ENCODE measurements at places on chromosomes 1 and 21.
A peak's percentile ranks its signal among the peaks of the same experiment; 100 is the strongest.

DNA sequence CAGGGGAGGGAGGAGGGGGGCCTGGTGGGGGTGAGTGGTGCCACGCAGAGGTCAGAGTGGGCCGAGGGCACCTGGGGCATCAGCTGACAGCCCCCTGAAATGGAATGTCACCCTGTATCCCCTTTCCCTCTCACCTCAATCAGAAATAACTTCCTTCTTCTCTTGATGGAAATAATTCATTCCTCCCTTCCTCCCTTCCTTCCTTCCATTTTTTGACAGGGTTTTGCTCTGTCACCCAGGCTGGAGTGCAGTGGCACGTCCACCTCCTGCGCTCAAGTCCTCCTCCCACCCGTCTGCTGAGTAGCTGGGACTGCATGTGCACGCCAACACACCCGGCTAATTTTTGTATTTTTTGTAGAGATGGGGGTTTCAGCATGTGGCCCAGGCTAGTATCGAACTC lies 48.4 kb upstream of the LRRC3 start:
- DNase-seq = no peak

- DNase-seq = no peak
These were observed 102.2 kb downstream of the PHTF1 start for GRCh38 chr1:113657126-113657525.

DNA sequence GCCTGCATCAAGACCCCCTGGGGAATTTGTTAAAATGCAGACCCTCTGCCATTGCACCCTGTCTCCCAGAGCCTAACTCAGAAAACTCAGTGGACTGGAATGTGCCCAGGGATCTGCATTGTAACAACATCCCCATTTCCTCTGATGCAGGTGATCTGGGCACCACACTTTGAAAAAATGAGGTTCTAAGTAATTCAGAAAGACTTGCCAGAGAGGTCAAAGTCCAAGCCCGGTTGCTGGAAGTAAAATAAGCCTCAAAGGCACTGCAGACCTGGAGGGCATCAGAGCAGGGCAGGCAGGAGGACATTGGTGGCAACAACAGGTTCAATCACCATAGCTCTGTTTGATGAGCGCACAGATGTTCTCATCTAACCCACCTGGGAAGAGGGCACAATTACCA lies 90.7 kb downstream of the SYT2 start:
- DNase-seq = no peak

- DNase-seq = no peak
These were observed 57.1 kb upstream of the NHLH2 start for GRCh38 chr1:115898020-115898419.

- no peak for DNase-seq
These were observed 117.5 kb upstream of the APP start for GRCh38 chr21:26288026-26288425.

- DNase-seq = no peak
These were observed 14.2 kb downstream of the KIAA2013 start for GRCh38 chr1:11912000-11912399.

- no peak for DNase-seq
These were observed 524.4 kb downstream of the DPYD start for GRCh38 chr1:97396463-97396862.

- DNase-seq = no peak
These were observed 43.9 kb downstream of the SKI start for GRCh38 chr1:2271841-2272655.

- DNase-seq = no peak
These were observed 63.7 kb upstream of the ABCG1 start for GRCh38 chr21:42155045-42155855.

DNA sequence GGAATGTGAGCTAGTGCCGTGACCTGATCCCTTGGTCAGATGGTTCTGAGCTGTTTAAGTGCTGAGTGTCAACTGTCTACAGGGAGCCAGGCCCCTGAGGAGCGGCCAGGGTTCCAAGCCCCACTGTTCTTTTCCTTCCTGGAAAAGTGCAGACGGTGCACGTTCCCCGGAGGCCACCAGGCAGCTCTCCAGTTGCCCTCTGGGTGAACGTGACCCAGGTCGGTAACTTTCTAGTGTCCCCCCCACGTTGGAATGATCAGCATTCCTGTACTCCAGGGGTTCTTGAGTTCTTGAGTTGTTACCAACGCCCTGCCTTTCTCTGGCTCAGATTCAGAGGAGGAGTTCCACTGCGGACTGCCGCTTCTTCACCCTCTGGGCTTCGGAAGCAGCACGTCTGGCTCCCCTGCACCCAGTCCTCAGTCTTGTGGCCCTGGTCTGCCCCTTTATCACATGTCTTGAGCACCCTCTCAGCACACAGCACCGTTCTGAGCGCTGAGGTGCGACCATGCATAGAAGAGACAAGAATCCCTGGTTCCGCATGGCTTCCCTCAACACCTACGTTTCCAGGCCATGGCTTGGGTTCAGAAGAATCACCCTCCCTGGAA lies 131.5 kb downstream of the DHRS3 start:
- DNase-seq = no peak

- no peak for DNase-seq
These were observed 884 bp downstream of the LHX4 start for GRCh38 chr1:180230791-180231505.

DNA sequence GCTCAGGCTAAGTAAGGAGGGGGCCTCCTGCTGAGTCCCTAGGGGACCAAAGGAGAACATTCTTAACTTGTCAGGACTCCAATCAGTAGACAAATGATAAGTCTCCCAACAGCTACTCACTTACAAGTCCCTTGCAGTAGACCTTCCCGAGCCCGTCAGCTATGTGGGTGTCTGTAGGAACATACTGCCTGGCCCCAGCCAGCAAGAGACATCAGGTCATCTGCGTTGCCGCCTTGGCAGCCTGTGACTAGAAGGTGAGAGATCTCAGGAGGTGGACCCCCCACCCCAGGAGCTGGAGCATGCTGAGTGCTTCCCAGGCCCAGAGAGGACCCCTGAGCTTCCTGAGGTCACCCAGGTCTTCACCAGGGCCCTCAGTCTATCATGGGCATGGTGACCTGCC lies 250.5 kb downstream of the C1orf94 start:
- DNase-seq = no peak

DNA sequence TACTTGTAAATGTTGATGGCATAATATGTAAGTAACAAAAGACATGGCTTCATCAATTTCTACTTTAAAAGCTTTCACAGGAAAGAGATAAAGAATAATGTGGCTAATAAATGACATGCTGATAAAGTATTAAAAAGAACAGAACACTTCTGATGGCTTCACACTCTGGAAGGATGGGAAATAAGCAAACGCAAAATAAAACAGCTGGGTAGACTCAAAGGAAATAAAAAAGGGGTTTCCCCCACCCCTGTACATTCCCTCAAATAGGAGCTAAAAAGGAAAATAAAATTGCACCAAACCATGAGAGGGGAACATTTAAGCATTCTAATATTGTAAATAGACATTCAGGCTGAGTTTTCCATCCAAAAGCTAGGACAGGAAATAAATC lies 27.0 kb upstream of the DYRK1A start:
- no peak for DNase-seq

DNA sequence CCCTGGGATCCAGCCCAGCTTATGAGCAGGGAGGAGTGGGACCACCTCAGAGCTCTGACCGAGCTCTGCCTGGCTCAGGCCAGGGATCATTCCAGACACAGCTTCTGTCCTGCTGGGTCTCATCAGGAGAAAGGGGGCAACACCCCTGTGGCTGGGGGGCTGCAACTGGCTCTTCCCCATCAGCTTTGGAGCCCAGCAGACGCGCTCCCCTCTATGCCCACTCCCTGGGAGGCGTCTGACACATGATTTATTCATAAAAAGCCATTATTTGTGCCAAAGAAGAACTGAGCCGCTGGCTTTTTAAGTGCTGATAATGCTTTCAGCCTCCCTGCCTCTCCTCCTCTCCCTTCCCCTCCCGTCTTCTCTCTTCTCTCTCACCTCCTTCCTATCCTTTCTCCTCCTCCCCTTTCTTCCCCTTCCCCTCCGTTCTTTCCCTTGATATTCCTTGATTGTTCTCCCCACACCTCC lies 25.0 kb downstream of the FOXO6 start:
- no peak for DNase-seq

- DNase-seq = no peak
These were observed 66.5 kb downstream of the PEX14 start for GRCh38 chr1:10541286-10541685.

DNA sequence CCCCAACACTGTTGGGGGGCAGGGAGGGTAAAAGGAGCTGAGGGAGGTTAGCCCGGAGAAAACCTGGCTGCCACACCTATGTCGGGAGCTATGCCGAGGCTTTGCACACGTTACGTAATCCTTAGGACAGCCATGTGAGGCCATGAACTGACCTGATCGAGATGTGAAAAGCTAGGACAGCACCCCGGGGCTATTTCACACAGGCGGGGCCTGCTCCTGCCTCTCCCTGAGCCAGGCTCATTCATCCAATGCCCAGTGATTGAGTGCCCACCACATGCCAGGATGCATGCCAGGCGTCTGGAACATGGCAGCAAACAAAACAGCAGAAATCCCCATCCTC lies 30.2 kb downstream of the LDLRAP1 start:
- no peak for DNase-seq

- no peak for DNase-seq
These were observed 261.7 kb downstream of the NPHP4 start for GRCh38 chr1:5730272-5731109.

DNA sequence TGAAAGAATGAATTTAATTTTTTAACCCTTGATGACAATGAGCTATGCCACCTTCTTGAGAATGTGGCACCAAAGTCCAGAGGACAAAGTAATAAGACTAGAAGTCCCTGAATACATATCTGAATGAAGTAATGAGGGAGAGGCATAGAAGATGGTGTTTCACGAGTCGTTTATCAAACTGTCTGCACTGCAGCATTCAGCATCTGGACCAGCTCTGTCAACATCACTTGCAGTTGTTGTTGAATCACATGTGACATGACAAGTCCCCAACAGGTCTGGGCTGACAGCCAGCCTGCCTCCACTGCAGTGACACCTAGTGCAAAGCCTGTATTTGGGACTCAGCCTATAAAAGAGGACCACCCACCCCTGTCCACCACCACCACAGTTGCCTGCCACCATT lies 17.3 kb upstream of the GALNT2 start:
- no peak for DNase-seq

DNA sequence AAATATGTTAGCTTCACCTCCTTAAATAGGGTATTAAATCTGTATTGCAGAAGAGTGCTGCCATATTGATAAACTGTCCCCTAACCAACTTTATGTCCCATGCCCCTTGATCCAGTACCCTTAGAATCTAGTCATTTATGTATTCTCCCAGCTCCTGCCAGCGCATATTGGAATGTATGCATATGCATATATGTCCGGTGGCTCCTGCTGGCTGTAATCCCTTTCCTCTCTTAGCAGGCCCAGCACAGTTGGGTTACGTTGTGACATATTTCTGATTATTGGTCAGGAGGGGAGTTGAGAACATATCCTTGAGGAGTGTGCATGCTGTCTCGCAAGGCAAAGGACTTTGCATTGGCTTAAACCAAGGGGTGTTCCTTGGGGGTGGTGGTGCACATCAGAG lies 29.2 kb upstream of the CREG1 start:
- no peak for DNase-seq

DNA sequence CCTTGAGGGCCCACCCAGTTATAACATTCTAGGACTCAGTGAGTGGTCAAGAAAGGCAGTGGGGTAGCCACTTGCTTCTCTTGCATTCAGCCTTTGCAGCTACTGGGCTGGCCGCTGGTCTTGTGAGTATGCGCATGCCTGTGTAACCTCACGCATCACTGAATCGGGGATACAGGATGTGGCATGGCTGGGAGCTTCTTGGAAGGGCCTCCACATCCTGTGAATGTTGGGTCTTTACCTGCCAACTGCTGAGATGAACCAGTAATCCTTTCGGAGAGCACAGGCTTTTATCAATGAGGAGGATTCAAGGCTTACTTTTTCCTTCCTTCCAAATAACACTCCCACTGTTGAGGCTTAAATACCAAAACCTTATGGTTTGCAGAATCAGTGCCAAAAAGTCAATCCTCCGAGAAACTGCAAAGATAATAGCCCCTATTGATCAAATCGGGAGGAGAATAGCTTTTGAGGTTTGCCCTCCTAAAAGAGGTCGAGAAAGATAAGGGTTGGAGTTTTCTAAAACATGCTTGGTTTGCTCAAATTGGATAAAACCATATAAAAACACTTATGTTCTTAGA lies 198.9 kb upstream of the UBE2U start:
- DNase-seq = no peak

- DNase-seq = no peak
These were observed 31.0 kb downstream of the KIF21B start for GRCh38 chr1:200992382-200993048.

- DNase-seq = no peak
These were observed 45.2 kb upstream of the PSEN2 start for GRCh38 chr1:226825037-226825745.

DNA sequence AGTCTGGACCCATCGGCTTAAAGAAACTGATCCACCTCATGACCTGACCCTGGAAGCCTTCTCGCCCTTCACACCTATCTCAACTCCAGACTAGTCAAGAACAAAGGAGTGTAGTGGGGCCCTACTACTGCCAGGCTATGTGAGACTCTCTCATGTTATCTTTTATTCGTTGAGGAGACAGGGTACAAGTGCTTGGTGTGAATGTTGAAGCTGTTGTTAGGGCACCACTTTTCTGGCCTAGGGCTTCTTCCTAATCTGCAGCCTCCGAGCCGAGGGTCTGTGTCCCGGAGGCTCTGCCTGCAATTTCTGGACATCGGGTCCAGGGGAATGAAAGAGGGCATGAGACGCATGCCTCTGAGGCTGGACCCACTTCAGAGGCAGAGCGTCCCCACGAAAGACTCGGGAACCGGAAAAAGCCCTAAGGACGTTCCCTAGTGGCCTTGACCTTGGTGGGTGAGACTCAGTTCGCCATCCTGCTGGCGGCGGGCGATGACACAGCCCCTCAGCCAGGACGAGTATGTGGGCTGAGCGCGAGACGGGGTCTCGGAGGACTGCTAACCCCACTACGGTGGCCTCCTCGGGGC lies 671 bp downstream of the DNAJC11 start:
- no peak for DNase-seq

- no peak for DNase-seq
These were observed 11.3 kb downstream of the EFHD2 start for GRCh38 chr1:15420853-15421465.

- DNase-seq = peak; percentile 28
These were observed 1.4 kb downstream of the NCF2 start for GRCh38 chr1:183588827-183589226.

DNA sequence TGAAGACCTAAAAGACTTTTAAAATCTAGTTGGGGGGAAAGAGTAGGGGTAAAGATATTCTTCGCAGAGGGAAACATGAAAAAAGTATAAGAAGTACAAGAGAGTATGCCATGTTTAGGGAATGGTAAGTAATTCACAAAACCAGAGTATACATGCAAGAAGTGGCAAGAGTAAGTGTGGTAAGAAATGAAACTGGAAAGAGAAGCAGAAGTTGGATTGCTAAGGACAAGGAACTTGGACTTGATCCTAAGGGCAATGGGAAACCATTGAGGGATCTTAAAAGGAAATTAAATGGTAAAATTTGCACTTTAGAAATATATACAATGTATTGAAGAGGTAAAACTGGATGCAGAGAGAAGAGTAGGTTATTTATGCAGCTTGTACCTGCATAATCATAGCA lies 9.2 kb upstream of the ZNF644 start:
- no peak for DNase-seq

GRCh38 chr1:67719329-67720196 lies 34.6 kb downstream of the GADD45A start:
- no peak for DNase-seq

- peak; percentile 29 for DNase-seq
These were observed 43.0 kb downstream of the UBE2U start for GRCh38 chr1:64246294-64246917.
